ENCODE measurements at places on chromosomes 1 and 21. TPM values are rescaled to one million over a fixed set of nuclear protein-coding genes. Genes with fewer than 3 reads are reported as not detected.

Gene RPTN
- not detected for total RNA-seq

Gene RBP7
- total RNA-seq, result not detected

Gene SIM2
- total RNA-seq, result not detected

Gene CNTN2
- total RNA-seq, result 17.5 TPM

Gene ATP1A4
- not detected for total RNA-seq

Gene FAM163A
- 0.41 TPM for total RNA-seq

Gene DYNLT4
- total RNA-seq, result not detected

Gene OBSCN
- total RNA-seq, result 30.2 TPM

Gene SLC5A9
- not detected for total RNA-seq

Gene PLEKHN1
- total RNA-seq, result not detected

Gene CYYR1
- 1.6 TPM for total RNA-seq

All from frontal cortex (tissue), 4 donors.